ENCODE measurements at places on chromosomes 5 and 9.

- DNase-seq = no peak
These were observed 801.6 kb downstream of the KCTD16 start for GRCh38 chr5:144972317-144972716.

- no peak for DNase-seq
These were observed 367.5 kb downstream of the DEPDC1B start for GRCh38 chr5:60332244-60333004.

DNA sequence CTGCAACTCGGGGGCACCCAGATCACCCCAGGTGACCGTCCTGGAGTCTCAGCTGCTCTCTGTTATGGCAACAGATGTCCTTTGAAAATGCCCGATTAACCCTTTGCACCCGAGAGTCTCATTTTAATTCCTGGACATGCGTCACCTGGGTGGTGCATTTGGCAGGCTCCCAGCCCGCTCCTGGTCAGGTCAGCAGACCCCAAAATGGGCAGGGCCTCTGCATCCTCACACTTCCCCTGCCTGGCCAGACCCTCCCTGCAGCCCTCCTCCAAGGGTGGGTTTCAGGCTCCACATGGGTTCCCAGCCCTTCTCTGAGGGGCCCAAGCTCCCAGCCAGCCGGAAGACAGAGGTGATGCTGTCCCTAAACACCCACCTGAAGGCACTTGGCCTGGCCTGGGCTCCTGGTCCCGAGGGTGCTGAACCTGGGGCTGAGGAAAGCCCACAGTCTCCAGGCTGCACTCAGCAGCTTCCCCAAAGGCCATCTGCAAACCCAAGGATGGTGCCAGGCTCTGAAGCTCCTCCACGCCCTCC, 69.4 kb downstream of the PSMB7 start:
- no peak for DNase-seq

DNA sequence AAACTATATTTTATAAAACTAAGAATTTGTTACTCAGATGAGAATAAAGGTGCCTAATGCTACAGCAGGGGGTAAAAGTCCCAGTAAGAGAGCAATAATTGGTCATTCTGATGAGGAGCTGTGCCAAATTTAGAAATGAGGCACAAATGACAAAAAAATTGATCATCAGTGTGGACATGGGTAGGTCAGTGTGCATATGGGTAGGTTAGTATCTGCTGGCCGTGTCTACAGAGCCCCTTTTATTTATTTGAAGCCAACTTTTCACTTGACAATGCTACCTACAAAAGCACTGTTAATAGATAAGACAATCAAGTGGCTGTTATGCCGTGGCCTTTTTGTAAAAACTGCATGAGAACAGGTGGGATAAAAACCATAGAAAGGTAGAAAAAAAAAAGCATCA, 454.6 kb downstream of the RAB3C start:
- DNase-seq = no peak

DNA sequence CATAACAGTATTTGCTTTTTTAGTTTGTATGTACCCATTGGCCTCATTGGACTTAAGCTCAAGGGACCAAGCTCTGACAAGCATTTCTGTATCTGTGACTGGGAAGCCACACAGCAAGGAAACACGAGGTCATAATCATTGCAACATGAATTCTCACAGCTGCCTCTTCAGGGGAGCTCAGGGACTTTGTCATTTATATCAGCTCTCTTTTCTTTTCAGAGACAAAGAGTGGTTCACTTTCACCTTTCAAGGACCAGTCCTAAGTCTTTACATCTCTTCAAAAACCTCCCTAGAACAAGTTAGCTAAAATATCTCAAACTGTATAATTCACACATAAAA, 58.6 kb downstream of the ADAMTS12 start:
- no peak for DNase-seq

- DNase-seq = no peak
These were observed 4.8 kb upstream of the TMEM171 start for GRCh38 chr5:73115399-73116051.

GRCh38 chr5:17976404-17976803, 342.1 kb downstream of the TAF11L14 start:
- DNase-seq = no peak

DNA sequence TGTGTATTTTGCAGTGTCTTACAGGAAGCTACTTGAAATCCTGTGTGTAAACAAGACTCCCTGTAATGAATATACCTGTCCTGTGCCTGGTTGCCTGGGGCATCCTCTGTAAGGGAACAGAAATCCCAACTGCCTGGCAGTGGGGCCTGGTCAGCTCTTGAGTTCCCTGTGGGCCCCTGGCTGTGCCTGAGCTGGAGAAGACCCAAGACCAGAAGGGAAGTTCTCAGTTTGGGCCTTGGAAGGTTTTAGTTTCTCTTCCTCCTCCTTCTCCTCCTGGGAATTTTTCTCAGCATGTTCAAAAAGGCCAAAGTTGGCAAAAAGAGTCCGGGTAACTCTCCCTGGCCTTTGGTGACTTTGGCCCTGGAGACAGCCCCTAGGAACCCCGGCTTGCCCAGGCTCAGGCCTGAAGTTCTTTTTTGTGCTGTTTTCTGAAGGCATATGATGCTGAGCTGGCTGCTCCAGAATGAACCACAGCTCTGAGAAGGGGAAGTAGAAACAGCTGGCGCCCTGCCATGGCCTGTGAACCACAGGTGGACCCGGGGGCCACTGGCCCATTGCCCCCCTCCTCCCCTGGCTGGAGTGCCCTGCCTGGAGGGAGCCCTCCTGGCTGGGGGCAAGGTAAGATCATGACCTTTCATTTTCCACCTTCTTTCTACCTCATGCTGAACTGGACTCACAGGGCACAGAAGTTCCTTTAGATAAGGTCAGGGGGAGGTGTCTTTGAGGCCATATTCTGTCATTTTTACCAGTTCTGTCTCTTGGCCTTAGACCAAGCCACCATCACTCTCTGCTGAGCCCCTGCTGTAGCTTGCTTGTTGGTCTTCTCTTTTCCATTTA, 5.8 kb downstream of the TMEM268 start:
- peak; percentile 67 for DNase-seq

GRCh38 chr5:110333384-110333783, 393.1 kb downstream of the TMEM232 start:
- no peak for DNase-seq

GRCh38 chr5:180668835-180669596, 19.6 kb upstream of the FLT4 start:
- no peak for DNase-seq

GRCh38 chr9:13387734-13388067, 108.2 kb upstream of the MPDZ start:
- no peak for DNase-seq

DNA sequence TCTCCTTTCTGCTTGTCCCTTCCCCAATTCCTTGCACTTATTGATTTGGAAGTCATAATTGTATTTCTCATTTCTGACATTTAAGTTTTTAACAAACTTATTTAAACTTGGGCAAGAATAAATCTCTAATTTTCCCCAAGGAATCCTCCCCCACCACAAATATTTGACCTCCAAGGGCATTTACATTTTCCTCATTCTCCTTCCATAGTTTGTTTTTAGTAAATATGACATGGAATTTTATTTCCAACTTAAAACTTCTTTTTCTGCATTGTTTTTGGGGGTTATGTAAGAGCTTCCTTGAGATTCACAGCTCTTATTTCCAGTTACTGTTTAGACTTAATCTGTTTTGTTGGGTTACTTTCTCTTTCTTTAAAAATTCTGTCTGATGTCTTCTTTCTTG, 64.9 kb downstream of the ZNF618 start:
- no peak for DNase-seq

DNA sequence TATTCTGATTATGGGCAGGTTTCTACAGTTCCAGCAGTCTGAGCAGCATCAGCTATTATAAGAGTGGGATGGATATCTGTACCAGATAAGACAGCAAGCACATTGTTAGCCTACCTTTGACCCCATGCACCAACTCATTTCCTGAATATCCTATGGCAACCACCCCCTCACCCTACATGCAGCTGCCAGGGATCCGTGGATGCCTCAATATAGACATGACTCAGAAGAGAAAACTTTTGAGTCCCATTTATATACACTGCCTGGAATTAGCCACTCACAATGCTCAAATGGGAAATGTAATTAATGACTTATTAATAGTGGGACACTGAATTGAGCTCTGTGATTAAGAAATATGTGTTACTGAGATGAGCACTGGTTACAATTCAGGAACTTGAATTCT, 124.4 kb downstream of the SSBP2 start:
- no peak for DNase-seq

- no peak for DNase-seq
These were observed 4.1 kb upstream of the DOCK2 start for GRCh38 chr5:169632946-169633345.

DNA sequence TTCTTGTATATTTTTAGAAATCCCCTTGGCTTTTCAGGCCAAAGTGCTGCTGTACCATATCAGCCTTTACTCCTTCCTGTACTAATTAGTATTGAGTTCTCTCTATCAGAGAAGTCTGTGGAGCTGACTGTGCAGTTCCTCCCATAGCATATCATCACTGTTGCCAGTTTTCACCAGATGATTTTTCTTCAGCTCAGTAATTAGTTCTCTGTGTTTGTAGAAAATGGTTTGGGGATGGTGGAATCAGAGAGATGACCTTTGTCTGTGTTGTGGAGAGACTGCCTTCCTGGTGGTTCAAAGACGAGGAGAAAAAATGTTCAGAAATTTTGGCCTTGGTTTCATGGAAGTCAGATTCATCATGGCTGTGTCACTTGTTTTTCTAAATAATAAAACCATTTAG, 227.5 kb upstream of the ACTBL2 start:
- peak; percentile 20 for DNase-seq

GRCh38 chr5:153537207-153537606, 46.7 kb downstream of the GRIA1 start:
- no peak for DNase-seq

- no peak for DNase-seq
These were observed 255.2 kb downstream of the PDZD2 start for GRCh38 chr5:31894141-31894540.

GRCh38 chr9:137720571-137721110, 101.8 kb downstream of the EHMT1 start:
- DNase-seq = no peak

- DNase-seq = no peak
These were observed 79.0 kb downstream of the SGCD start for GRCh38 chr5:156405988-156406387.

DNA sequence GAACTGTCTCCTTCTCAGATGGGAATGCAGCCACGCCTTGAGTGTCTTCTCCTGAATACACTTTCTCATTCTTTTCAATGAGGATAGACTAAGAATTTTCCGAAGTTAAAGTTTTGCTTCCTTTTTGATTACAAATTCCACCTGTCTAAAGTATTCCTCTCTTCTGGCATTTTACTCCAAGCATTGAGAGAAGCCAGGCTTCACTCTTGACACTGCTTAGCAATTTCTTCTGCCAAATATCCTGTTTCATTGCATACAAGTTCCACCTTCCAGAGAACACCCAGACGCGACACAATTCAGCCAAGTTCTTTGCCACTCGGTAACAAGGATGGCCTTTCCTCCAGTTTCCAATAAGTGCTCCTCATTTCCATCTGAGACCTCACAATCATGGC, 35.6 kb upstream of the COL5A1 start:
- peak; percentile 33 for DNase-seq
